Mesenchymal stem cell (in vitro differentiated cells and primary cell): ENCODE measurements at places on chromosomes 5 and 9.
A peak's percentile ranks its signal among the peaks of the same experiment; 100 is the strongest.

- no peak overlapping the region for H3K4me3 ChIP-seq
- H3K27ac ChIP-seq: no peak overlapping the region
- H3K27me3 ChIP-seq: peaks cover 20% of the 10 kb centered on the region
- no peaks in the 10 kb centered on the region for H3K4me1 ChIP-seq
- no peaks in the 10 kb centered on the region for H3K36me3 ChIP-seq
Observed at GRCh38 chr5:170795154-170795553, 11.6 kb downstream of the GABRP start.

- no peaks in the 10 kb centered on the region for H3K27me3 ChIP-seq
- no peak for DNase-seq
- no peak overlapping the region for H3K4me3 ChIP-seq
Observed at GRCh38 chr5:134409321-134409720, 2.4 kb downstream of the CDKN2AIPNL start.

DNA sequence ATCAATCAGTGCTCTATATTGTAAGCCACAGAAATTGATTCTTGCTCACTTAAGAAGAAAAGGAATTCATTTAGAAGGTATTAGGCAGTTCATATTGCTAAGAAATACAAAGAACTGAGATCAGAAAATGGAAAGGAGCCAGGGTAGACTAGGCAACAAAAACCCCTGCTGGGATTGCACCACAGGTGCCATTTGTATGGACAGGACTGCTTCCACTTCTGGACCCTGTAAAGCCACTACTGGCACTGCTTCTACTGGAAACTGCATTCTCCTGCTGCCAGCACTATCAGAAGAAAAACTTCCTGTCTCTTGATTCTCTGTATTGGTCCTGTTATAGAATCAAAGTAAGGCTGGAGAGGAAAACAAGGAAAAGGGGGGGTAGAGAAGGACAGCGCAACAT lies 45.9 kb downstream of the CERT1 start:
- DNase-seq: no peak
- no peaks in the 10 kb centered on the region for H3K27me3 ChIP-seq
- H3K4me3 ChIP-seq: no peak overlapping the region
- H3K27ac ChIP-seq: no peak overlapping the region
- H3K36me3 ChIP-seq: no peaks in the 10 kb centered on the region
- peaks cover 2% of the 10 kb centered on the region for H3K4me1 ChIP-seq

DNA sequence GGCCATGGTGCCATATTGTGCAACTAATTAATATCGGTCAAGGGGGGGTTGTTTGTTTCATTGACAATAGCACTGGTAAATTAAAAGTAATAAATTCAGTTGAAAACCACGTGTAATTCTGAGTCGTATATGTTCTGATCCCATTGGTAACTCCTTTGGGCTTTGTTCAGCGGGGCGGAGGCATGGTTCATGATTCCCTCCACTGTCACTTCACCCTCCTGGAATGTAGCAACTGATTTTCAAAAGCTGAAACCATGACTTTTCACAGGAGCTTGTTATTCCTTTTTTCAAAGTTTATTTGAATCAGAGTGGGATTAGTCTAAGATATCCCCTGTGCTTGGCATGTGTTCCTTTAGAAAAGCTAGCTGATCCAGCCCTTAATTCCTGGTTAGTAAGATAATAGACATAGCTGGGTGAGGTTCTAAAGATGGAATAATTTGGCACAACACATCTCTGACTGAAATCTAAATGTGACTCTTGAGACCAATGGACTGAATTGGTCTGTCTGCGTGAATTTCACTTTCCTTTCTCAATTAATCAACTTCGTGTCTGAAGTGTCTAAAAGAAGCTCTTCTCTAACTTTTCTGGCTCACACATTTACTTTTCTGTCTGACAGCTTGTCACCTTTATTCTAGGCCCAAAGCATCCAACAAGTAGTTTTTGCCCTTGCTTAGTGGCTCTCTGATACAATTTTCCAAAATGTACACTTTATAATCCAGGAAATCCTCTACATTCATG lies 185.7 kb upstream of the VCAN start:
- H3K4me1 ChIP-seq: no peaks in the 10 kb centered on the region
- no peak overlapping the region for H3K4me3 ChIP-seq
- no peak for DNase-seq
- H3K27ac ChIP-seq: no peak overlapping the region

DNA sequence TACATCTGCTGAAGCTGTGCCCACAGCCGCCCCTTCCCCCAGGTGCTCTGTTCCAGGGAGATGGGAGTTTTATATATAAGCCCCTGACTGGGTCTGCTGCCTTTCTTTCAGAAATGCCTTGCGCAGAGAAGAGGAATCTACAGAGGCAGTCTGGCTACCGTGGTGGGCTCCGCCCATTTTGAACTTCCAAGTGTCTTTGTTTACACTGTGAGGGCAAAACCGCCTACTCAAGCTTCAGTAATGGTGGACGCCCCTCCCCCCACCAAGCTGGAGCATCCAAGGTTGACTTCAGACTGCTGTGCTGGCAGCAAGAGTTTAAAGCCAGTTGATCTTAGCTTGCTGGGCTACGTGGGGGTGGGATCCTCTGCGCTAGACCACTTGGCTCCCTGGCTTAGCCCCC lies 41.3 kb downstream of the RANBP17 start:
- no peak for DNase-seq
- H3K4me3 ChIP-seq: no peak overlapping the region
- no peaks in the 10 kb centered on the region for H3K4me1 ChIP-seq
- H3K27me3 ChIP-seq: no peaks in the 10 kb centered on the region

- no peaks in the 10 kb centered on the region for H3K4me1 ChIP-seq
- H3K36me3 ChIP-seq: no peaks in the 10 kb centered on the region
- DNase-seq: no peak
- no peak overlapping the region for H3K27ac ChIP-seq
- H3K27me3 ChIP-seq: no peaks in the 10 kb centered on the region
- no peak overlapping the region for H3K4me3 ChIP-seq
Observed at GRCh38 chr5:163041254-163041653, 396.1 kb upstream of the CCNG1 start.

DNA sequence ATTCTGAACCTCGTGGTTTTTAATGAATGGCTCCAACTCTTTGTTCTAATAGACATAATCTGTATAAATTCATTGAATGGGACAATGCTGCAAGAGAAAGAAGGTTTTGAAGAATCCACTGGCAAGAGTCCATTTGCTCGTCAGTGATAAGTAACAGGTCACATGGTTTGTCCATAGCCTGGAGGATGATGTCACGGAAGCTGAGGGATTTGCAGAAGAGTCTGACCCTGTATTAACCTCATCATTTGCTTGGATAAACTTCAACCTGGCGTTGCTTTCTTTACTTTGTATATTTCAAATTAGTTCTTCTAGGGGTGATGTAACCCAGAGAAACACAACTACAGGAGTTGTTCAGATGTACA lies 197.4 kb downstream of the GAS1 start:
- DNase-seq: peak; percentile 50
- H3K27me3 ChIP-seq: no peaks in the 10 kb centered on the region
- H3K36me3 ChIP-seq: no peaks in the 10 kb centered on the region
- H3K4me3 ChIP-seq: no peak overlapping the region
- H3K4me1 ChIP-seq: peaks cover 7% of the 10 kb centered on the region
- no peak overlapping the region for H3K27ac ChIP-seq

DNA sequence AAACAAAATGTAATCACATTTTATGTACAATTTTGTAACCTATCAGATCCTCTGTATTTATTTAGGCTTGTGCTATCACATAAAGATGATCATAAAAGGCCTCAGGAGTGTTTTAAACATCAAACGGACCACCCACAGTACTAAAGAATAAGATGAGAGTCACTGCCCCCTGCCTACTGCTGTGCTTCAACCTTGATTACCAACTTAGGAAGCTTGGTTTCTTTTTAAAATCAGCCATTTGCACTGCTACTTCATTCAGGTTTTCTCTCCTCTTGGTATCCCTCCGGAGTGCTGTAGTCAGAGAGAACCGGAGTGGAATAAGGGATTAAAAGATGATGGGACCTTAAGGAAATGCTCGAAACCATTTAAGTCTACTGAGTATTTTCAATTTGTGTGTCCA lies 6.9 kb downstream of the C7 start:
- H3K27ac ChIP-seq: no peak overlapping the region
- no peak for DNase-seq
- H3K4me3 ChIP-seq: no peak overlapping the region
- no peaks in the 10 kb centered on the region for H3K4me1 ChIP-seq

- H3K4me1 ChIP-seq: no peaks in the 10 kb centered on the region
- H3K4me3 ChIP-seq: no peak overlapping the region
- H3K27me3 ChIP-seq: no peaks in the 10 kb centered on the region
- peak; percentile 84 for DNase-seq
Observed at GRCh38 chr9:34139477-34140146, 13.1 kb upstream of the DCAF12 start.

DNA sequence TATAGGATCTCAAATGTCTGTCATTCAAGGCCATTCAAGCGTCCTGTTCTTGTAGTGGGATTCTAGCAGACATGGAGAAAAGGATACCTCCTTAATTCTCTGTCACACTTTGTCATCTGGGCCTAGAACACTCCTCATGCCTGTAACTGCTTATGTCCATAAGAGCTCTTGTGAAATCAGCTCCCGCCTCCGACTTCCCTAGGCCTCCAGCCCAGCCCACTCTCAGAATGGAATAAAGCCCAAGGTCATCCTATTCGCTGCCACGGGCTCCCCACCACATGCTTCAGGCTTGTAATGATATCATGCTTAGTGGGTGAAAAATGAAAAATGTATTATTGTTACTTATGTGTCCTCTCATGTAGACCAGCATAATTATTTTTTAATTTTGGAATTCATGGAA lies 632.5 kb downstream of the ISL1 start:
- DNase-seq: no peak
- H3K4me3 ChIP-seq: no peak overlapping the region
- H3K36me3 ChIP-seq: no peaks in the 10 kb centered on the region
- no peaks in the 10 kb centered on the region for H3K4me1 ChIP-seq
- no peaks in the 10 kb centered on the region for H3K27me3 ChIP-seq
